T47D (cell line): ENCODE measurements at places on chromosomes 7 and 10.

- no peak for DNase-seq
Observed at GRCh38 chr7:16604054-16604453, 41.5 kb downstream of the ANKMY2 start.

GRCh38 chr10:30857803-30858202 is 173.9 kb downstream of the ZNF438 start:
- no peak for DNase-seq

DNA sequence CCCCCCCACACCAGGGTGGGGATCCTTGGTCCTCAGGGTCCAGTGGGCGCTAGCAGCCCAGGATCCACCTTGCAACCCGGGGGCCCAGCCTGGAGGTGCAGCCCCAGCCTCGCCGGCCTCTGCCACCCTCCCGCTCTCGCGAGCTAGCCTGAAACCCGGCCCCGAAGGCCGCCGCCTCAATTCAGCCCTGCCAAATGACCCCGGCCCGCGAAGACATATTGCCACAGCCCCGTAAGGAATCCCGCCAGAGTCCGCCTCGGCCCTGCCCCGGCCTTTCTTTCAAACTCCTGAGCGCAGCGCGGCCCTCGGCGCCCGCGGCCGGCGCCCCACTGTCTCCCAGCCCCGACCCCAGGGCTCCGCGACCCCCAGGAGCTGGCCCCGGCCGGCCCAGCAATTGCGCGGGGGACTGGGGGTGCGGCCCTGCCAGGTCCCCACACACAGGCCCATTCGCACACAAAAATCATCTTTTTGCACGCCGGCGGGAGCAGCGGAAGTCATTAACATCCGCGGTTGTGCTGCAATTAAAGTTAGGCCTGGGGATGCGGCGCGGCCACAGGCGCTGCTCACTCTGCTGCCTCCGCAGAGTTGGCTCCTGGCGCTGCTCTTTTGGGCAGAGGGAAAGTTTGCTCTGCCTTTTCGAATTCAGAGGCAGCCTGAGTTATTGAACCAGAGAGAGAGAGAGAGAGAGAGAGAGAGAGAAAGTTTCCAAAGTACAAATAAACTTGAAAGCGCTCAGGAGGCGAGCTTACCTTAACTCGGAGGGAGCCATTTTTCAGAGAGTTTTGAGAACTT is 4.0 kb downstream of the HOXA5 start:
- DNase-seq: no peak

DNA sequence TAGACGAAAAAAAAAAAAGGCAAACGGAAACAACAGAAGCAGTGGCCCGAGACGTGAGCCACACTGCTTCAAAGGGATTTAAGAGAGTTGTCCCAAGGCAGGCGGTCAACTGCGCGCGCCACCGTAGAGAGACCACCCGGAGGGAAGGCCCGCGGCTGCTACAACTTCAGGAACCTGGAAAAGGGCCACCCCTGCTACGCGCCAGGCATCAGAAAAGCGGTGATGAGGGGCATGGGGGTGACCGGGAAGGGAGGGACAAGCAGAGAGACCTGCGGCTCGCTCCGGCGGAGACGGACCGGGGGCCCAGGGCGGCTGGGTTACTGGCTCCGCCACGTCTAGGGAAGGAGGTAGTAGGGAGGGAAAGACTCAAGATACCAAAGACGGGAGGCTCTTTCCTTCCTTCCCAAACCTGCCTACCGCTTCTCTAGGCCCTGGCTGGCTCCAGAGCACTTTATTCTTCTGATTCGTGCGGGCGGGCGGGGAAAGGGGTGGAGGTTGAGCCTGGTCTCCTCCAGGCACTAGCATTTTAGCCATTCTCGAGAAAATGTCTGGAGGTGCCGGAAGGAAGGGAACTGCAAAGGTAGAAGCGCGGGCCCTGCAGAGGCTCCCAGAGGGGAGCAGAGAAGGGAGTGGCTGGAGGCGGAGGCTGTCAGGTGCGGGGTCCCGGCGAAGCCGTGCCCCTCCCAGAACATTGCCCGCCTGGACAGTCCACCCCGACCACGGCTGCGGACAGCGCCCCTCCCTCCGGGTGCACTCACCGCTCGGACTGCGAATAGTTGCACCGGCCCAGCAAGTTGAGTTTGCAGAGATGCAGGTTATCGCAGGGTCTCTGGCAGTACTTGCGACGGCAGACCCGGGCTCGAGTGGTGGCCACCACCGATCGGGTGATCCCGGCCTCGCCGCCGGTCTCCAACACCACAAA is 993 bp downstream of the ZC3HAV1 start:
- no peak for DNase-seq

DNA sequence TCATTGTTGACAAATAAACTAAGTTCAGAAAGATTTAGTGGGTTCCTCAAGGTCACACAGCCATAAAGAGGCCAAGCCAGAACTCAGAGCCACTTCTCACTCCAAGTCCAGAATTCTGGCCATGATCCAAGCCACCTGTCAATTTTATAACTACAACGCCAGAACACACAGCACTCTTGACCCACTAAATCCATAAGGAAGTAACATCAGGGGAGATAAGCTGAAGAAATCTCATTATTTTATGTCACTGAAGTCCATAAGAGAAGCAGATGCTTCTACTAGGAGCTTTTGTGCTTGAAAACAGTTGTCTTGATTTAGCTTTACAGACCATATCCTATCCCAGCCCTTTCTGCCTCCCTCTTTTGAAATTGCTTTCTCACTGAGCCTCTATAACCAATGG is 15.9 kb downstream of the ADAM12 start:
- DNase-seq: no peak

DNA sequence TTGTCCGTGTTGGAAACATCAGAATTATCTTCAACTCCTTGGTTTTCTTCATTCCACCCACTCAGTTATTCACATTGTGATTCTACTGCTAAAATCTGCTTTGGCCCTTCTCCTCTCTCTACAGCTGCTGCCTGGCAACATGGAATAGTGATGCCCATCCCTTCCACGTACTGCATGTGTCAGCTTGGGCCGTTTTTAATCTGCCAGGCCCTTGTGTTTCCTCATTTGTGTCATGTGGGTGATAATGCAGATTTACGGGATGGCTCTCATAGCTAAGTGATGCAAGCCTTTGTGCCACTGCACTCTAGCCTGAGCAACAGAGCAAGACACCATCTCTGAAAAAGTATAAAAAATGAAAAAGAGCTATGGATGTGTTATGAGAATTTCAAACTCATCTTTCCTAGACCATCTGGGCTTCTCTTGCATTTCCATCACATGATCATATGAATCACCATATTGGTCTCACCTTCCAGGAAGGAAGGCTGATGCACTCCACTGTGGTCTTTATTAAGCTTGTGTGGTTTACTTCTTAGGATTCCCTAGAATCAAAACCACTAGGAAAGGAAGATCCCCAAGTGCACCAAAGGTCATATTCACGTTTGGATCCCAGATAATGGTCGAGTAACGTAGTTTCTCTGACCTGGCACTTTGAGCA is 20.6 kb upstream of the CELF2 start:
- no peak for DNase-seq

- DNase-seq: no peak
Observed at GRCh38 chr10:60123668-60124067, 217.3 kb upstream of the CCDC6 start.

- DNase-seq: no peak
Observed at GRCh38 chr10:90723416-90724068, 134.3 kb downstream of the HTR7 start.

GRCh38 chr10:99788598-99789256 is 6.3 kb downstream of the ABCC2 start:
- DNase-seq: peak; percentile 28

DNA sequence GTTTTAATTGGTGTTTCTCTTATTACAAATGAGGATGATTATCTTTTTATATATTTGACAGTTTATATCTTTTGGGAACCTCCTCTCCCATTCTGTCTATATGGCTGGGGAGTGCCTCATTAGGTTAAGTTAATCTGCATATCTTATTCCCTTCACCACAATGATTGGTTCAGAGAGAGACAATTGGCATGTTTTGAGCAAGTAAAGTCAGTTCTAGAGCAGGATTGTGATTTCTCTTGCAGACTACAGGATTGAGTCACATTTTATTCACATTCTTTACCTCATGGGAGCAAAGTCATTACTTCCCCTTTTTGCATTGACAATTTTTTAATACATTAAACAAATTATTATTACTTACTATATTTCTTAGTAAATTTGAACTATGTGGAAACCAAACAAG is 345.6 kb downstream of the MDFIC start:
- DNase-seq: no peak

DNA sequence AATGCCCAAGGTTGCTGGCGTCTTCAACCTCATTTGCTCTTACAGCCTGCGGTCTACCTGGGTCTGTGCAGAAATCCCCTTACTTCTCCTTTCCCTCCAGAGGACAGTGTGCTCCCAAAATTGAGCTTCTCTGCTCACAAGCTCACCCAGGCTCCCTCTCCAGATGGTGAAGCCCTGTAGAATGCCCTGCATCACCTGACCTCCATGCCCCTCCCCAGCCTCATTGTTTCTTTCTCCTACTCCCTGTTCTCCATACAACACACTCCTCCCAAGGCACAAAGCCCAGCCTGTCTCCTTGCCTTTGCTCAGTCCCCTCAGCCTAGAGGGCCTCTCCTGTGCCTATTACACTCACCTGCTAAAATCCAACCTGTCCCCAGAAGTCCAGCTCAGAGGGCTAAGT is 3.5 kb downstream of the CRHR2 start:
- no peak for DNase-seq

DNA sequence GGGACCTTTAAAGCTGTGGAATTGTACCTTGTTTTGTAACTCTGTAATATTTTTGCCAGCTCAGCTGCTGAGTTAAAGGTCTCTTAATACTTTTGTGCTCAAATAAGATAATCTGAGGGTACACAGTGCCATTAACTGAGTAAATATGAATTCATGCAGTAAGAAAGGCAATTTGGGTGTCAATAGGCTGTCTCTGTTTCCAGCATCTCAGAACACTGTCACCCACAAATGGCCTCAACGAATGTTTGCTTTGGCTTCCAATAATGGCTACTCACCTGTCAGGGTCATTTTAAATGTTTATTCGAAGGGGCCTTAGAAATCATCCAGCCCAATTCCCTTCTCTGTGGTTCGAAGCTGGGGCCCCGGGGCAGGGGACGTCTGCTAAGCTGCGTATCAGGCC is 225.4 kb downstream of the ZMYND11 start:
- no peak for DNase-seq

DNA sequence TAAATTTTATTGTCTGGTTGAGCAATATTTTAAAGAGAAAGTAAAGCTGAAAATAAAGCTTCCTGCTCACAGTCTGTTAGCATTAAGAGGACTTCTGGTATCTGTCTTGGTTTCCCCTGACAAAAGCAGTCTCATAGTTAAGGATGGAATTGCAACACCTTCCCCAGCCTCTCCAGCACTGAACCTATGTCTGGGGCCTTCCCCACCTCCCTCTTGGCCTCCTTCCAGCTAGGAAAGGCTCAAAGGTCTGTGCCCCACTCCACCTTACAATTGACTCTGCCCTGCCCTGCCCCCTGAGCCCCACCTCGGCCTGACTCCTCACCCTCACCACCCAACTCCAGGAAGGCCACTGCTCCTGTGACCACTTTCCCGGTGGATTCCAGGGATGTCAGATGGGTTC is 33.2 kb downstream of the COL17A1 start:
- DNase-seq: no peak

DNA sequence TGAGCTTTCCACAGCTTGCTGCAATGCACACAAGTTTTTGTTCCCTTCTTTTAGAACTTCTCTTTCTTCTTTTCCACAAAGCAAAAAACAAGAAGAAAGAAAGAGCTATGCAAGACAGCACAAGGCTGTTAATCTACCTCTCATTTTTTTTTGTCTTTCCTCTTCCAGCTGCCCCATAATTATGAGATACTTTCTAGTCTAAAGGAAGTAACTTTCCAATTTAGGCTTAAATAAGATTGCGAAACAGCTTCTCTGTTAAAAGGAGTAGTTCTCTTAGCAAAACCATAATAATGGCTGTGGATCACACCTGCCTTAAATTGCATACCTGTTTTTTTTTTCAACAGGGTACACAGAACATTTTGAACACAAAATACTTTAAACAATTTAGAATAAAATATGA is 56.0 kb downstream of the NDUFB2 start:
- no peak for DNase-seq

DNA sequence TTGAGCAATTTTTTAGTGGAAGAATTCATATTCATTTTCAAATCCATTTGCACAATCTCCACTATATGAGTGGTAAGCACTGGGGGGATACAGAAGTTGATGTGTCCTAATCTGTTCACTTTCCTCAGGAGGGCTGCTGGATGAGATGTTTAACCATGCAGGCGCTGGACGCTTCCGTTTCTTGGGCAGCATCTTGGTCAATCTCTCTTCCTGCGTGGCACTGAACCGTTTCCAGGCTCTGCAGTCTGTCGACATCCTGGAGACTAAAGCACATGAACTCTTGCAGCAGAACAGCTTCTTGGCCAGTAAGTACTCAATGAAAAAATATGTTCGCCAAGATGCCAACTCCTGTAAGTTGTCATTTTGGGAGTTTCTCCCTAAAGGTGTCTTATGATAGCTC is 179.3 kb downstream of the ABCA13 start:
- DNase-seq: no peak

- no peak for DNase-seq
Observed at GRCh38 chr7:80719261-80719660, 80.8 kb downstream of the CD36 start.

DNA sequence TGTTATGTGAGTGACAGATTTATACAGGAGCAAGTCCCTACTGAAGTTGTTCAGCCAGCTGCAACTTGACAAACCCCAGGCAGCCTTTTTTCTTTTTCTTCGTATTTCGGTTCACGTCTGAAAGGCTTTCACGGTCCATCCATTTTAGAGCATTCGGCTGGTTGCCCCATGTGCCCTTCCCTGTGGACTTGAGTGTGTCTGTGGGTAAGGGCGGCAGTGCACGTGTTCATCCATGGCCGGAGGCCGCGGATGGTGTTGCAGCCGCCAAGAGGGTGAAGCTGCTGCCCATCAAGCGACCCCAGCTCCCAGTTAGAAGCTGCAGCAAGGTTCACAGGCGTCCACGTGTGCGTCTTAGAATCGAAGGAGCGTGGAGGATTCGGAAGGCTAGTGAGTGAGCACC is 35.9 kb downstream of the PPP2R2D start:
- DNase-seq: no peak

- no peak for DNase-seq
Observed at GRCh38 chr10:73467206-73467605, 28.6 kb downstream of the PPP3CB start.

GRCh38 chr7:68376131-68376661 is 1222.1 kb upstream of the AUTS2 start:
- no peak for DNase-seq

GRCh38 chr7:30987178-30987577 is 23.4 kb downstream of the GHRHR start:
- no peak for DNase-seq

DNA sequence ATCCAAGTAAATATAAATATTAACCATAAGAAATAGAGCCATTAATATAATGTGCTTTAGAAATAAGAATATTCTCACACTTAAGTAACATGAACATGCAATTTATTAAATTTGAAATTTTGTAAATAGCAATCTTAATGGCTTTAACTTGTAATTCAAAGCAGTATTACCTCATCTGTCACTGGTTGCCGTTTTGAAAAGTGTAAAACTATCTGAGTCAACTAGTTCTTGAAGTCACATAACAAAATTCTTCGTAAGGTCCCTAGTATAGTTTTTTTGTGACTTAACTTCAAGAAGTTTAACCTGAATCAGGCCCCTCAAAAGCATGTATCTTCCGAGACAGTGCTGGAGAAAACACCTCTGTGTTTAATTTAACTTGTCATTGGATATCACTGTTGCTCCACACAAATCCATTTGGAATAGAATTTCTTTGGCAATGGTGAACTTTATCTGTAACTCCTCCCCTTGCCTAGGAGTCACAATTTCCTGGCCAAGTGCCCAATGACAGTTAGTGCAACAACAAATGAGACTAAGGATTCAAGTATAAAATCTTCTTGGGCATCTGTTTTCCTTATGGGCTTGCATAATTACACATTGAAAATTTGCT is 47.1 kb downstream of the NT5C2 start:
- peak; percentile 37 for DNase-seq
